ENCODE measurements at places on chromosomes 1 and 21.

DNA sequence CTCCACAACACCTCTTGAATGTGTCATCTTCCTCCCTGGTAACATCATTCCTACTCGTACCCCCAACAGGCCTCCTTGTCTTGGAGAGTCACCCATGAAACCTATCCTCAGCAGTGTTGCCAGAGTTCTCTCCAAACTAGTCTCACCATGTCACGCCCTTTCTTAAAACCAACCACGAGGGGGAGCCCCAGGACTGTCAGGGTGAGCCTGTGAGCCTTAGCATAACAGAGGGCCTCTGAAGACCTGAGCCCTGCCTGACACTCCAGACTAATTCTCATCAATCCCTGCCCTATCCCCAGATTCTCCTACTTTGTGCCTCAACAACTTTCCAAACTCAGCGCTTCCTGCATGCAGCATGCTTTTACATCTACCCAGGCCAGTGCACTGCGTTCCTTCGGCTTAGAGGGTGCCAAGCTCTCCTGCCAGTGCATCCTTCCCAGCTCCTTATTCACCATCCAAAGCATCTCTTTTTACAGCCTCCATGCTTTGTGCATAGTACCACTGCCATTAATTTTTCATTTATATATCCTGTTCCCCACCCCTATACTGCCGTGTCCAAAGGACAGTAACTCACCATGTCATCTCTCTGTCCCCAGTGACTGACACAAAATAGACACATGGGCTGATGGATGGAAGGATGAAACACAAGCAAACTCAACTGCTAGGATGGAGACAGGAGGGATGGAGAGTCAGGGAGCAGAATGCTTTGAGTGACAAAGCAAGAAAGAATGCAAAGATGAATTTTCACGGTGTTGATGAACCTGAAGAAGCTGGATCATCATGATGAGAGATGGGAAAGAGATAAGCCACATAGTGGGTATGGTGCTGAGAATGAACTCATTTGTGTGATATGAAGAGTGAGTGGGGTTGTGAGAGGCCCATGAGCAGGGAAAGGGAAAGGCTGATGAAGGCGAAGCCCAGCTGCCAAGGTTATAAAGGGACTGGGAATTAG is 34.0 kb downstream of the ZNF697 start:
- DNase-seq, result peak; percentile 88

DNA sequence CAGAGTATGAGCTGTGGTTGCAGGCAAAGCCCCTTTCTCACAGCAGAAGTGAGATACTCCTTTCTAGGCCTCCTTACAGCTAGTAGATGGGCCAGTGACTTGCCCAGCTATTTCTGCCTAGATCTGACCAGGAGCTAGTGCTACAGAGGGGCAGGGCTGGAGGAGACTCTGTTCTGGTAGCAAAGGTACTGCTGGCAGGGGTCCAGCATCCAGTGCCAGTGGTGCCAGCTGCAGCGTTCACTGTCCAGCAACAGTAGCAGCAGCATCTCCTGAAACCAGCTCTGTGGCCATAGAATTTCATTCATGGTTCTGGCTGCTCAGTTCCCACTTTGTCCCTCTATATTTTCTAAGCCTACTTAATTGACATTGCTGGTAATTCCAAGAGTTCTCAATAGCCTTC is 62.5 kb upstream of the CNN3 start:
- peak; percentile 29 for DNase-seq

- DNase-seq, result no peak
These were observed 281.0 kb downstream of the SMYD3 start for GRCh38 chr1:246226041-246226440.

- no peak for DNase-seq
These were observed 478 bp upstream of the PRDM2 start for GRCh38 chr1:13699510-13699909.

DNA sequence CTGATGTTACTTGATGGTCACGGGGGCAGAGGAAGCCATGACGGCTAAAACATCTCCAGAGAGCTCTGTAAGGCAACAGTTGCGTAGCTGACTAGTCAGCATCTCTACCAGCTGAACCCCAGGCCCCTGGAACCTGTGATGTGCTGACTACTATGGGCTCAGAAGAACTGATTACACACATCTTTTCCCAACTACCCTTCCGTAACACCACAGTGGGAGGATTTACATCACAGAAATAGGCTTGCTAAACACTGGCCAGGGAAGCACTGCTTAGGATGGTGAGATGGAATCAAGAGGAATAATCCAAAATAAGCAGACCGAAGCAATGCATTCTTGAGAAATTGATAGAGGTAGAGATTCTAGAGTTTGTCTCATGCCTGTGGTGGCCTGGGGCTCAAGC is 122.5 kb downstream of the SMYD2 start:
- DNase-seq, result no peak

- no peak for DNase-seq
These were observed 13.4 kb downstream of the RCSD1 start for GRCh38 chr1:167643441-167643840.
